ENCODE measurements at places on chromosomes 11 and 22. TPM values are rescaled to one million over a fixed set of nuclear protein-coding genes. Genes with fewer than 3 reads are reported as not detected.

DNA sequence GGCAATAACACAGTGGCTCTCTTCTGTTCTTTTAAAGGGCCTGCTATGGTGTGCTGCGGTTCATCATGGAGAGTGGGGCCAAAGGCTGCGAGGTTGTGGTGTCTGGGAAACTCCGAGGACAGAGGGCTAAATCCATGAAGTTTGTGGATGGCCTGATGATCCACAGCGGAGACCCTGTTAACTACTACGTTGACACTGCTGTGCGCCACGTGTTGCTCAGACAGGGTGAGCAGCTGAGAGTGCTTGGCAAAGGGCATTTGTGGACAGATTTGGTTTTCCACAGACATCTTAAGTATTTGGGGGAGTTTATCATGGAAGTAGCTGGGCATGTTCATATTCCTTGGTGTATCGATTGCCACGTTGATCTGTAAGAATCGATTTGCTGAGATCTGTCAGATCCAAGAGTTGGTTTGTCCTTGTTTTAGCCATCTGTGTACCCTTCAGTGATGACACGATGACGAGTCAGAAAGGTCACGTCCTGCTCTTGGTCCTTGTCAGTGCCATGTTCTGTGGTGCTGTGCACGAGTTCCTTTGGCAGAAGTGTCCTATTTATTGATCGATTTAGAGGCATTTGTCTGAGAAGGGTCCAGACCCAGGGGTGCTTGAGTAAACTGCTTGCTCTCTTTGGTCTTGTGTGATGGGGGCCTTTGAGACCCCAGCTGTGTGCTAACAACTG lies 4.8 kb downstream of the RPS3 start:
- H3K27me3 ChIP-seq, result no peaks in the 10 kb centered on the region
- no peak for DNase-seq
- no peak overlapping the region for H3K27ac ChIP-seq
- H3K4me3 ChIP-seq, result no peak overlapping the region

DNA sequence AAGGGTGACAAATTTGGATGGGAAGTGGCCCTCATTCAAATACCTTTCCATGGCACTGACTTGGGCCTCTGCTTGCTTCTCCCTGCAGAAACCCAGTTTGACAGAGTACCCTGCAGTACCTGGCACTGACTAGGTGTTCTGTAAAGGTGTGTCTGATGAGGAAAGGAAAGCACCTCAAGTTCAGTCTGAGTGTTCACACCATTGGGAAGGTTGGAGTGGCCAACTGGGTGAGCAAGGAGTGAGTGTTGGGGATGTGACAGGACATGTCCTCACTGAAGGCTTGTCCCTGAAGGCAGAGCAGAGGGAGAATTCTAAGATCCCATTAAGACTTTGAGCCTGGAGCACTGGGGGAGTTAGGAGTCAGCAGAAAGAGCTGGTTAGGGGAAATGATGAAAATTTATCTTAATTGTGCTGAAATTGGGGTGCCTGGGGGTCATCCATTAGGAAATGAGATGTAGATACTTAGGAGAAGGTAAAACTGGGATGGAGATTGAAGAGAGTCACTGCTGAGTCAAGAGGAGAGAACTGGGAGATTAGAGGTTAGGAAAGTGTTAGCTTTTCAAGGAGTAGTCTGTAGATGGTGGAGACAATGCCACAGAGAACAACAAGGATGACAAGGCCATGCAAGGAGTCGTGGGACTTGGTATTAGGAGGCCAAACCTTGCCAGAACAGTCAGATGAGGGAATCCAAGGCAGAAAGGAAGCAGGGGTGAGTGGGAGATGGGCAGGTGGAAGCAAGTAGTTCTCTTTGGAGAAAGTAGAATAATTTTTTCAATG lies 6.1 kb downstream of the SREBF2 start:
- peak overlapping the region; percentile 52 for H3K27ac ChIP-seq
- no peaks in the 10 kb centered on the region for H3K36me3 ChIP-seq
- no peak for DNase-seq
- no peak overlapping the region for H3K4me3 ChIP-seq
- peaks cover 47% of the 10 kb centered on the region for H3K4me1 ChIP-seq

Gene CHRDL2
- total RNA-seq, result 0.44 TPM

Gene HBG1
- total RNA-seq, result not detected

DNA sequence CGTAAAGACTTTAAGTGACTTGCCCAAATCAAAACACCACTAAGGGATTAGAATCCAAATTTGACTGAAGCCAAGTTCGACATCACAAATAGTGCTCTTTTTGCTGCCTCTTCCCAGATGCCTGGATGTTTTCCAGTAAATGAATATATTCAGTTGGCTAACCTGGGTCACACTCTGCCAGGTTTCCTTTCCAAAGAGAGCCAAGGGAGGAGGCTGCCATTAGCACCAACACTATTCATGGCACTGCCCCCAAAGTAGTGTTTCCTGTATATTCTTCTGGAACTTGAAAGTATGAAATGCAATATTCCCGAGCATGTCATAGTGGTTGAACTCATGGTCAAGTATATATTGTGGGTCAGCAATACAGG lies 219.3 kb upstream of the UBASH3B start:
- no peak overlapping the region for H3K27ac ChIP-seq
- DNase-seq, result no peak
- H3K4me1 ChIP-seq, result no peaks in the 10 kb centered on the region
- H3K4me3 ChIP-seq, result no peak overlapping the region

DNA sequence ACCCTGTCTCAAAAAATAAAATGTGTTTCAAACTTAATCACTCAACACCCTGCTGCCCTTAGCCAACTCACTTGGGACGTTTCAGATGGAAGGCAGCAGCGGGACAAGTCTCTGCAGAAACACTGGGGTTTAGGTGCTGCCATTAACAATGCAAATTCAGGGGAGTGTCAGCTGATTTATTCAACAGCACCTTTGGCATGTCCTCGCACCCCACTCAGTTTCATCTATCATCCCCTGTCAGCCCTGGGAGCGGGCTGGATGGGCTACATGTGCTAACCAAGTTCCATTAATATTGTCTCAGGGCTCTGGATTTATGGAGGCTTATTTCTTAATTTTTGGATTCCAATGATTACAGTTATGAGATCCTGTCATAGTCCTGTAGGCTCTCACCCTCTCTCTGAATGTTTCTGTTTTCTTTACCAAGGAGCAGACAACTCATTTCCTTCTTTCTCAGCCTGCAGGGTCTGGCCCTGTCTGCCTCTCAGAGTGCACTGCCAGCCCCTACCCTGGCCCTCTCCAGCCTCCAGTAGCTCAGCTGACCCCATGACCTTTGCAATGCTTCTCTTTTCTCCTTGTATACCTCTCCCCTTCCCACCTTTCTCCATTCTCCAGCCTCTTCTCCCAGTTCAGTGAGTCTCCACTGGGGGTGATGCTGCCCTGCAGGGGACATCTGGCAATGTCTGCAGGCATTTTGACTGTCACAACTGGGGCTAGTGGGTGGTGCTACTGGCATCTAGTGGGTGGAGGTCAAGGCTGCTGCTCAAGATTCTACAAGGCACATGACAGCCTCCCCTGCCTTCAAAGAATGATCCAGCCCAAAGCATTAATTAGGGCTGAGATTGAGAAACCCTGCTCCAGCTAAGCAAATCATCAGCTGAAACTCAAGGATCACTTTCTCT lies 79.0 kb downstream of the APIP start:
- no peaks in the 10 kb centered on the region for H3K4me1 ChIP-seq
- no peak overlapping the region for H3K27ac ChIP-seq
- no peak overlapping the region for H3K4me3 ChIP-seq

DNA sequence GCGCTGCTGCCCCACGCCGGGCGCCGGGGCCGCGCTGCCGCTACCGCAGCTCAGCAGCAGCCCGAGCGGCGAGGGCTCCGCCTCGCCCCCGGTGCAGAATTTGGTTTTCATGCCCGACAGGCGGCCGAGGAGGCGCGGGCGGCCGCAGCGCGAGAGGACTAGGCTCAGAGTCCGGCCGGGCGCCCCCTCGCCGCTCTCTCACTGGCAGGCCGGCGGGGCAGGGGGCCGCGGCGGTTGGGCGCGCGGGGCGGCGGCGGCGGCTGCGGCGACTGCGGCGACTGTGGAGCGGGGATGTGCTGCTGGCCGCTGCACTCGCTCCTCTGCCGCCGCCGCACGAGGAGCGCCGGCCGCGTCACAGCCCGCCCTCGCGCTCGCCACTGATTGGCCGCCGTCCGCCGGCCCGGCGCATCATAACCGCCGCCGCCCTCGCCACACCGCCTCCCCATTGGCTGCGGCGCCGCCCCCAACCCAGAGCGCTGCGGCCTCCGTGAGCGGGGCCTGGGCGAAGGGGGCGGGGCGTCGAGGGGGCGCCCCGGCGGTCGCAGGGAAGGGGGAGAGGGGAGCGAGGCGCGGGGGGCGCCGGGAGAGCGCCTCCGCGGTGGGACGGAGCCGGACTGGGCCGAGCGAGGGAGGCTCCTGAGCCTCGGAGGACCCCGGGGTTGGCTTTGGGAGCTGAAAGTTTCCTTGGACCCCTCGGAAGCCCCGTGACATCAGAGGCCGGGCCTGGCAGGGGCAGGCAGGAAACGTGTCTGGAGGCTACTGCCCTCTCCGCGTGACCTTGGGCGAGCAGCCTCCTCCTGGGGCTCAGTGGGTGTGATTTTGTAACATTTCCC lies at the start of gene CHKA:
TSS of gene CHKA (minus strand) at position 322 of the 833 bp plus-strand sequence. CDS start at position 111, 211 bp downstream.
- H3K4me3 ChIP-seq, result peak within 1 kb of the TSS; percentile 85
- H3K4me1 ChIP-seq, result peaks cover 50% of the 10 kb centered on the region
- H3K27ac ChIP-seq, result peak within 1 kb of the TSS; percentile 99
- peak; percentile 99 for DNase-seq
- no peaks in the 10 kb centered on the region for H3K27me3 ChIP-seq

Gene MTCH2
- total RNA-seq, result 96.1 TPM

- no peaks in the 10 kb centered on the region for H3K4me1 ChIP-seq
- DNase-seq, result no peak
- no peaks in the 10 kb centered on the region for H3K27me3 ChIP-seq
- H3K36me3 ChIP-seq, result no peaks in the 10 kb centered on the region
- H3K27ac ChIP-seq, result no peak overlapping the region
Measured at GRCh38 chr22:27934069-27934468, 15.0 kb upstream of the PITPNB start.

- H3K27me3 ChIP-seq, result peaks cover 20% of the 10 kb centered on the region
- no peaks in the 10 kb centered on the region for H3K36me3 ChIP-seq
- no peaks in the 10 kb centered on the region for H3K4me1 ChIP-seq
- H3K4me3 ChIP-seq, result no peak overlapping the region
- no peak for DNase-seq
Measured at GRCh38 chr11:15095736-15096228, 18.9 kb upstream of the INSC start.

GRCh38 chr22:21044931-21045584 lies 688 bp upstream of the LRRC74B start:
- no peak for DNase-seq
- H3K27ac ChIP-seq, result peak overlapping the region; percentile 65
- no peaks in the 10 kb centered on the region for H3K36me3 ChIP-seq
- no peaks in the 10 kb centered on the region for H3K27me3 ChIP-seq
- no peak overlapping the region for H3K4me3 ChIP-seq

DNA sequence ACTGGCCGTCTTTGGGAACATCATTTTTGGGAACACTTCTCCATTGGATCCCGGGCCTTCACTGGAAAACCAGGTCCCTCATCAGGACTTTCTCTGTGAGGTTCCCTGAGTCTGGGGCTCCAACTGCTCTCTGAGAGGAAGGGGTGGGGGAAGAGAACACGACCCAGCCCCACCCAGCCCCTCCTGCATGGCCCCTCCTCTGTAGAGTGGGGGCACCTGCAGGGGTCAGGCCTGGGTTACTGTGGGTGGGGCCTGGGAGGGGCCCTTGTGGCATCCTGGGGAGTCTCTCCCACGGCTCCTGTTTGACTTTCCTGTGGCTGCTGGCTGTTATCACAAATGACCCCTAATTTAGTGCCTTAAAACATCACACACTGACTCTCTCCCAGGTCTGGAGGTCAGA lies 36.3 kb downstream of the IGLL5 start:
- H3K4me1 ChIP-seq, result peaks cover 19% of the 10 kb centered on the region
- H3K27ac ChIP-seq, result peak overlapping the region; percentile 70
- no peaks in the 10 kb centered on the region for H3K27me3 ChIP-seq

DNA sequence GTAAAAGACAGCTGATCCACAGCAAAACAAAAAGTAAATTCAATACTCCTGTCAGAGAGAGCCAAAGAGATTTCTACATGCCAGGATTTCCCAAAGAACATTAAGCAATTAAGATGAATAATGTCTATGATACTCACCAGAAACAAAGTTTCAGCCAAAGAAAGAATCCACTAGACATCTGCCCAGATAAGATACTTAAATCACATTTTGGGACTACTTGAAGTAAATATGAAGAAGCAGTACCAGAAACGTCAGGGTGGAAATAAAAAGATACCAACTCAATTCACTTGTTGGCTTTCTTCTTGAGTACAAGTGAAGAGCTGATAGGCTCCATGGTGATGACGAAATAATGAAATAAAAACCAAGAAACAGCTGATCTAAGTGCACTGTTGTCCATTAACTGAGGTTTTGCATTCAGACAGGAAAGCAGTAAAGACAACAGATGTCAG lies 31.6 kb upstream of the ARHGAP32 start:
- H3K4me1 ChIP-seq, result peaks cover 4% of the 10 kb centered on the region
- H3K27ac ChIP-seq, result no peak overlapping the region
- H3K36me3 ChIP-seq, result no peaks in the 10 kb centered on the region
- no peak for DNase-seq
- no peak overlapping the region for H3K4me3 ChIP-seq
- no peaks in the 10 kb centered on the region for H3K27me3 ChIP-seq

DNA sequence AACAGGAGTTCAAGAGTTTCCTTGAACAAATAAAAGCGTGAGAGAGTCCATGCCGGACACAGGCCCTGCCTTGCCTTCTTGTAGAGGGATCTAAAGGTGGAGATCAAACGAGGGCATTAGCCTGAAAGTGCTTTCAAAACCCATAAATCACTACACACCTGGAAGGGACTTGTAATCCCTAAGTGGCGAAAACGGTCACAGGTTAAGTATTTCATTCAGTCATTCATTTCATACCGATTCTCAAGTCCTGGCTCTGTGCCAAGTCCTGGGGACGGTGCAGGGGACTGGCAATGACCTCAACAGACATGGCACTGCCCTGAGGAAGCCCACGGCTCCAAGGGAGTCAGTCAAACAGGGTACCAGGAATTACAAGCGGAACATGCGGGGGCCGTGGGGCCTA lies 26.6 kb downstream of the ELFN2 start:
- H3K36me3 ChIP-seq, result no peaks in the 10 kb centered on the region
- no peaks in the 10 kb centered on the region for H3K27me3 ChIP-seq
- no peak overlapping the region for H3K4me3 ChIP-seq
- no peak for DNase-seq
- peak overlapping the region; percentile 19 for H3K27ac ChIP-seq

Gene MAPK11
- total RNA-seq, result 2.3 TPM

- no peak overlapping the region for H3K27ac ChIP-seq
- H3K4me3 ChIP-seq, result no peak overlapping the region
- no peaks in the 10 kb centered on the region for H3K4me1 ChIP-seq
- DNase-seq, result no peak
Measured at GRCh38 chr11:59415111-59415510, 11.1 kb downstream of the OR5A2 start.

DNA sequence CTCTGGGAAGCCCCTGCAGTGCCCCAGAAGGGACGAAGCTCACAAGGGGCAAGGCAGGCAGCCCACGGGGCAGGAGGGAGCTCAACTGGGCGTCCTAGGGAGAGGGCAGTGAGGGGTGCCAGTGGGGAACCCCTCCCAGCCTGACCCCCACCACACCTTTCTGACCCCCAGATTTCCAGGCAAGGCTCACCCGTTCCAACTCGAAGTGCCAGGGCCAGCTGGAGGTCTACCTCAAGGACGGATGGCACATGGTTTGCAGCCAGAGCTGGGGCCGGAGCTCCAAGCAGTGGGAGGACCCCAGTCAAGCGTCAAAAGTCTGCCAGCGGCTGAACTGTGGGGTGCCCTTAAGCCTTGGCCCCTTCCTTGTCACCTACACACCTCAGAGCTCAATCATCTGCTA lies 15.7 kb downstream of the CD5 start:
- peaks cover 13% of the 10 kb centered on the region for H3K4me1 ChIP-seq
- H3K27me3 ChIP-seq, result no peaks in the 10 kb centered on the region
- DNase-seq, result no peak
- H3K36me3 ChIP-seq, result no peaks in the 10 kb centered on the region
- H3K4me3 ChIP-seq, result no peak overlapping the region

Gene SERPING1
- total RNA-seq, result 129 TPM

Gene CDC42BPG
- 8.4 TPM for total RNA-seq
